ENCODE measurements at places on chromosomes 12 and 14.

DNA sequence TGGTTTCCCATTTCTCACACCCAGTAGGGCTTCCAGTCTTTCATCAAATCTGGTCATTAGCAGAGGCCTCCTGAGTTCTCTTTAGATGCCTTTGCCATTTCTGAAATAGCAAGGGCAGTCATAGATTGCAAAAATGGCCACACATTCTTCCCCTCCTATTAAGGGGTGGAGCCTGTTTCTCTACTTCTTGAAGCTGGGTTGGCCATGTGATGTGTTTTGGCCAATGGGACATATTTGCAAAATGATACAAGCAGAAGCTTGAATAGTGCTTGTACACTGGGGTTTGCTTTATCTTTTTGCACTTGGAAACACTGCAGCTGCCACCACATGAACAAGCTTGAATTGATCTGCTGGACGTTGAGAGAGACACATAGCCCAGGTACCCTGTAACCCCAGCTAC, 109.3 kb downstream of the VRK1 start:
- DNase-seq: no peak

GRCh38 chr12:122333142-122334087, 67.1 kb upstream of the VPS33A start:
- DNase-seq: no peak

- no peak for DNase-seq
Measured at GRCh38 chr12:101891462-101891971, 14.1 kb downstream of the DRAM1 start.

- no peak for DNase-seq
Measured at GRCh38 chr14:50845166-50845565, 14.2 kb upstream of the NIN start.

DNA sequence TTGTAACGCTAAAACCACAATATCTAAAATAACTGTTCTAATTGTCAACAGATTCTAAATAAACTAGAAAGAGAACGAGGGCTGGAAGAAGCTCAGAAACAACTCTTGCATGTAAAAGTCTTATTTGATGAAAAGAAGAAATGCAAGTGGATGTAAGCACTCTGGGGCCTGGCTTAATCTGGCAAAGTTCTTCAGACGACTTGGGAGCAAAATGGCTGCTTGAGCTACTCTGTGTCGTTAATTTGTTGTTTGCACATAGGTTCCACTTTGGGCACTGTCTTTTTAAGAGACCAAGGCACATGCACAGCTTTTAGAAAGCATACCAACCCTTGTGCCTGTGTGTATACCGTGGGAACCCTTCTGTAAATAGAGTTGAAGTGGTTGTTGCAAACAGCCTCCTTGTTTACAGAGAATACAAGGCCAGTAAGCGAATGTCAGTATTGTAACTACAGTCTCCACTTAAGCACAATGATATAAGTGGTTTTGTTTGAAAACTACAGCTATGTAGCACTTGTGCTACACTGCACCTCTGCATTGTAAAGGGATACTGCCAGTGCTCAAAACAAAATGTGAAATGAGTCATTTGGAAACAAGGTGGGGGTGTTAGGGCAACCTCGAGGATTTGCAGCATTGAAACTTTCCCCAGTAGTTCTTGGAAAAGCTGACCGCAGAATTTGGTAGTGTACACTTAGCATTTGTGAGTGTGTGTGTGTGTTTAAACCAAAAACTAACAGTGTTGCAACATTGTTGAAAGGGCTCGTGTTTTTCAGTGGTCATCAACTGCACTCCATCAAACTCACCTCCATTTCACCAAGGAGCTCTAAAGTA, 154.3 kb downstream of the CEP83 start:
- no peak for DNase-seq

DNA sequence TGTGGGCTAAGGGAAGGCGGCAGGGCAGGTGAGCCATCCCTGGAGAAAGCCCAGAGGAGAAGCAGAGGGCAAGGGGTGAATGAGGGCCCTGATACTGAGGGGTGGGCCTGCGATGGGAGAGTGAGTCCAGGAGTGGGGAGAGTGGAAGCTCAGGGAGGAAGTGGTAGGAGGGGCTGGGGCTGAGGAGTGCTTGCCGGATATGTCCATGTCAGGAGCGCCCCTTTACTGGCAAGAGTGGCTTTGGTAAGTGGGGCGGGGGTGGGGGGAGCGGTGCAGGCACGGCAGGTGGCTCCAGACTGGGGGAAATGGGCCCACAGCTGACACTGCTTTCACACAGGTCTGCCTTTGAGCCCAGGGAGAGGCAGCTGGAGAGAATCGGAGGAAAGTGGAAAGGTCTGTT, 86.4 kb upstream of the GPR68 start:
- DNase-seq: no peak

DNA sequence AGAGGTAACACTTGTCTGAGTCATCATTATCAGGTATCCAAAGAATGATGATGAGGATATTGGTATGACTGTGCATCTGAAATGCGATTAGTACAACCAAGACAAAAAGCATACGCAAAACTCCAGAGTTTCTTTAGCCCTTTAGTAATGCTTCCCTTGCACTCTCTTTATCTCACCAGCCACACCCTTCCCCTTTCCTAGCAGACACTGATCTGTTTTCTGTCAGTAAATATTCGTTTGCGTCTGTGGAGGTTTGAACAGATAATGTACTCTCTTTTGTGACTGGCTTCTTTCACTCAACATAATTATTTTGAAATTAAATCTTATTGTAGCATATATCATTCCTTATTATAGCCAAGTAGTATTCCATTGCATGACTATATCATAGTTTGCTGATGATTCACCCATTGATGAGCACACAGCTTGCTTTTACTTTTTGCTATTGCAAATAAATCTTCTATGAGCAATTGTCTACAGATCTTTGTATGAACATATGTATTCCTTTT, 775.7 kb downstream of the SLC6A15 start:
- no peak for DNase-seq

- no peak for DNase-seq
Measured at GRCh38 chr14:54985156-54985555, 41.7 kb downstream of the WDHD1 start.
